ENCODE measurements at places on chromosomes 3 and 15.

GRCh38 chr15:38886315-38887163 lies 321.9 kb upstream of the RASGRP1 start:
- no peak for DNase-seq

GRCh38 chr3:196650740-196651311 lies 11.3 kb downstream of the NRROS start:
- no peak for DNase-seq

DNA sequence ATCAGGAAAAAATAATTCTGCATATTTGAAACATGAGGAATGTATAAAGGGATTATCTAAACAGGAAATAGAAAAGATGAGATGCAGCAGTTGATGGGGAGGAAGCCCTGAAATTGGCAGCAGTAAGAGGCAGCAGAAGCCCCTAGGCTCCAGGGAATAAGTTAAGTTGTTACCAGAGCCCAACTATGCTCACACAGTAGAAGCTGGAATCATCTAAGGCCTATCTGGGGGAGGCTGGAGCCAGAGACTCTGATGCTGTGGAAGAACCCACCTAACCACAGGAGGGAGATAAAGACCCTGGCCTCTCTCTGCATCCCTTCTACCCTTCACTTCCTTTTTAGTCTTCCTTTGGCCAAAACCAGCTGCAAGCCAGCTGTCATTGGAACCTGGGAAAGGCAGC lies 519.7 kb downstream of the DIPK2A start:
- DNase-seq, result no peak

DNA sequence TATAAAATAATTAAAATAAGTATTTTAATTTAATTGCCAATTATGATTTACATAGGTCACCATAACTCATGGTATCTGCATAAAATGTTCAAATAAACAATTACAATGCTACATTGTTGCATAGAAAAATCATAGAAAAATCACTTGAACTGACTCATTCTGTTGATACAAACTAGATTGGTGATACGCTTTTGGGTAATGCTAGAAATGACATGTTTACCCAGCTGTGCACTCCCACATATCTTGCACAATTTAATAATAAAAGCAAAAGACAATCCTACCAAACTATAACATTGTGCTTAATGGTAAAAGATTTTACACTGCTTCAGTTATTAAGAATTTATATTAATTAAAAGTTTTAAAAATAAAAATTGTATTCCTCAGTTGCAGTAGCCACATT lies 45.8 kb upstream of the FBXL22 start:
- DNase-seq, result no peak

GRCh38 chr15:88231909-88232644 lies 24.5 kb downstream of the NTRK3 start:
- no peak for DNase-seq

DNA sequence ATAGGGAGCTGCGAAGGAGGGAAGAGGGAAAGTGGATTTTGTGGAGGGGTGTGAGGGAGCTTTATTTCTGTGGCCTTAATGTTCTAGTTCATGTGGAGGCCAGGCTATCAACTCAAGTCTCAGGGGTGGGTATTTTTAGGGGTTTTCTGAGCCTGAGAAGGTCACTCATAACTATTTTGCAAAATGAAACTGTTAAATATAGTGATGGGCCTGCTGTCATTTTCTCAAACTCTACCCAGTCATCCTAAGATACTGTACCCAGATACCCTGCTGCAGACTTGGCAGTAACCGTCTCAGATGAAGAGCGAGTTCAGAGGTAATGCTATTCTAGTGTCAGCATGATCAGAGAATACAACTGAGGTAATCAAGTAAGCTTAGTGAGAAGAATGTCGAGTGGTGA lies 545.0 kb upstream of the TBL1XR1 start:
- no peak for DNase-seq

- no peak for DNase-seq
Observed at GRCh38 chr15:46956456-46956855, 760.8 kb upstream of the SEMA6D start.
